T47D (cell line): ENCODE measurements at places on chromosomes 11 and 22.
A peak's percentile ranks its signal among the peaks of the same experiment; 100 is the strongest.

- DNase-seq, result no peak
These were observed 27.1 kb downstream of the DKK3 start for GRCh38 chr11:11981364-11981763.

GRCh38 chr22:49763138-49763537, 64.5 kb downstream of the BRD1 start:
- no peak for DNase-seq

DNA sequence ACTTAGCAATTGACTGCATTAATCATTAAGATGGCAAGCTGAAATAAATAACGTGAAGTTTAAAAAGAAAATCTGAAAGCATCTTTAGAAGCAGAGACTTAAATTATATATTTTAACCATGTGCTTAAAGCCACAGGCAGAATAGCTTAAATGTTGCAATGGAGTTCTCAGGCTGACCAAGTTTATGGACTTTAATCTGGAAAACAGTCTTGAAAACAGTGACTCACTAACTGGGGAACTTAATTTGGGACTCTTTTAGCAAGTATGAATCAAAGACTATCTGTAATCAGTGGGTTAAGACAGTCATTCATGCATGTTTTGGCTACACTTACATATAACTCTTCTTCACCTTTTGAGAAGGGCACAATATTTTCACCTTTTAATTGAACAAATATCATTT, 12.6 kb upstream of the GLYATL1 start:
- no peak for DNase-seq

GRCh38 chr11:13105237-13105844, 96.2 kb downstream of the RASSF10 start:
- no peak for DNase-seq

DNA sequence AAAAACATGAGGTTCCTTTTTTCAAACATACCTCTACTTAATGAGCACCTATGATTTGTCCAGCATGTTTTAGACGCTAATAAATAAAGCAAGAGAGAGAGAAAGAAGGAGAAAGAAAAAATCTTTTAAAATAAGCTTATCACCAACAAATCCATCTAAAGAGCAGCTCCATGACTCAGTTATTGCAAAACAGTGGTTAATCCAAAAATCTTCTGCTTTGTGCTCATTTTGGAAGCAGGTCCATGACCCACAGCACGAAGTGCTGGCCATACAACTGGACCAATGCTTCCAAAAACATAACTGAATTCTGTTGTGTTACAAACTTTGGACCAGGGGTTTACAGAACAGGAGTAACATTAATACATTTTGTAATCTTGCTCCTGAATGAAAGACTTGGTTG, 696.6 kb downstream of the KCNA4 start:
- DNase-seq, result no peak

GRCh38 chr22:29701155-29701999, 18.4 kb upstream of the CABP7 start:
- DNase-seq, result peak; percentile 56
